Kidney (tissue), 22 donors: ENCODE measurements at places on chromosomes 3 and 15. TPM values are rescaled to one million over a fixed set of nuclear protein-coding genes. Genes with fewer than 3 reads are reported as not detected.

The CHRM5 gene
- not detected for polyA plus RNA-seq

The LAMB2 gene
- polyA plus RNA-seq: 460 TPM

The CILP gene
- 0.37 TPM for polyA plus RNA-seq

The IMPG2 gene
- 0.15 TPM for polyA plus RNA-seq

The STAC gene
- polyA plus RNA-seq: 3.2 TPM

The C3orf49 gene
- not detected for polyA plus RNA-seq

The SLC2A2 gene
- polyA plus RNA-seq: 31.0 TPM

DNA sequence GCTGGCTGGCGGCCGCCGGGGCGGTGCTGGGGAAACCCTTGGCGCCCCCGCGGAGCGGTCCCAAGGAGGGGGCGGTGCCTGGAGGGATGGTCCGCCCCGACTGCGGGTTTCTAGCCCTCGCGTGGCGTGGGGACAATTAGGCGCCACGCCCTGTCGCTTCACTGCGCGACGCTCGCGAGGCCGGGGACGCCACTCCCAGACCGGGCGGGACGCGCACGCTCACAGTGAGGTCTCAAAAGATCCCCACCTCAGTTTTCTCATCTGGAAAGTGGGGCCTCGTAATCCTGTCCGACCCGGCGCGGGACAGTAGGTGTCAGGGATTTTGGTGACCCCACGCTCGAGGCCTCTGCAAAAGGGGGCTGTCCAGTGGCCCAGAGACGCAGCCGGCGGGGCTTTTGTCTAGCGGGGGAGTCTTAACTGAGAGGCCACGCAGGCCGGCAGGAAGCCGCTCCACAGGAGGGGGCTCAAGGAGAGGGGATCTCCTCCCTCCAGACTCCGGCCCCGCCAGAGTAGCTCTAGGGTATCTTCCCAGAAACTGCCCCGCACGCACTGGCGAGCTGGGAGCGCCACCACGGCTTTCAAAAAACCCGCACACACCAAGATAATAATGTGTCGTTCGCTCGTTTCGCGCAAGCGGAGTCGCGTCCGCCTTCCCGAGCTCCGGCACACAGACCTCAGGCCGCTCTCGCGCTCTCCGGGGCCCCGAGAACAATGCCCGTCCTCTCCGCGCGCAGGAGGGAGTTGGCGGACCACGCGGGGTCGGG, 710 bp upstream of the CLK3 start:
- peak overlapping the region; percentile 76 for H3K4me3 ChIP-seq
- peak; percentile 53 for DNase-seq
- H3K36me3 ChIP-seq: peaks cover 5% of the 10 kb centered on the region

- H3K27ac ChIP-seq: no peak overlapping the region
- H3K4me3 ChIP-seq: no peak overlapping the region
- H3K36me3 ChIP-seq: no peaks in the 10 kb centered on the region
- no peaks in the 10 kb centered on the region for H3K27me3 ChIP-seq
- no peaks in the 10 kb centered on the region for H3K4me1 ChIP-seq
These were observed 231.5 kb downstream of the EFHB start for GRCh38 chr3:19702416-19703078.

- H3K4me3 ChIP-seq: no peak overlapping the region
- DNase-seq: no peak
- peaks cover 8% of the 10 kb centered on the region for H3K4me1 ChIP-seq
- no peaks in the 10 kb centered on the region for H3K27me3 ChIP-seq
These were observed 450.6 kb upstream of the TBL1XR1 start for GRCh38 chr3:177647876-177648275.

DNA sequence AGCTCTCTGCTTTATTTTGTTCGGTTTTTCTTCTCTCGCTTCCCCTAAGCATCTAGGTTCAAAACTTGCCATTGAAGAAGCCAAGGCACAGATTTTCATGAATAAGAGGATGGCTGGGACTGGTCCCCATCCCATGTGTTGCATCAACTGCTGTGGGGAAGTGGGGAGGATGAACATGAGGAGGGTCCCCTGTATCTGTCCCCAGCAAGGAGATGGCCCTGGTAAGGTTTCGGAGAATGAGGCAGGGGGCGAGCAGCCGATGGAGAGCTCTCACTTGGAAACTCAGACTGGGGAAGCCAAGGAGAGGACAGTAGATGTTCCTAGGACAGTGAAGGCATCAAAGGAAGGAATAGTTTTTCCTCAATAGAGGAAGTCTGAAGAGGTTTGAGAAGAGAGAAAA, 142.0 kb upstream of the ATP2B2 start:
- no peaks in the 10 kb centered on the region for H3K4me1 ChIP-seq
- no peaks in the 10 kb centered on the region for H3K36me3 ChIP-seq
- H3K27ac ChIP-seq: no peak overlapping the region
- H3K4me3 ChIP-seq: no peak overlapping the region
- H3K27me3 ChIP-seq: no peaks in the 10 kb centered on the region

GRCh38 chr15:69909719-69910444, 187.8 kb downstream of the TLE3 start:
- no peak overlapping the region for H3K4me3 ChIP-seq
- H3K4me1 ChIP-seq: no peaks in the 10 kb centered on the region
- no peak overlapping the region for H3K27ac ChIP-seq
- no peaks in the 10 kb centered on the region for H3K36me3 ChIP-seq
- no peaks in the 10 kb centered on the region for H3K27me3 ChIP-seq

DNA sequence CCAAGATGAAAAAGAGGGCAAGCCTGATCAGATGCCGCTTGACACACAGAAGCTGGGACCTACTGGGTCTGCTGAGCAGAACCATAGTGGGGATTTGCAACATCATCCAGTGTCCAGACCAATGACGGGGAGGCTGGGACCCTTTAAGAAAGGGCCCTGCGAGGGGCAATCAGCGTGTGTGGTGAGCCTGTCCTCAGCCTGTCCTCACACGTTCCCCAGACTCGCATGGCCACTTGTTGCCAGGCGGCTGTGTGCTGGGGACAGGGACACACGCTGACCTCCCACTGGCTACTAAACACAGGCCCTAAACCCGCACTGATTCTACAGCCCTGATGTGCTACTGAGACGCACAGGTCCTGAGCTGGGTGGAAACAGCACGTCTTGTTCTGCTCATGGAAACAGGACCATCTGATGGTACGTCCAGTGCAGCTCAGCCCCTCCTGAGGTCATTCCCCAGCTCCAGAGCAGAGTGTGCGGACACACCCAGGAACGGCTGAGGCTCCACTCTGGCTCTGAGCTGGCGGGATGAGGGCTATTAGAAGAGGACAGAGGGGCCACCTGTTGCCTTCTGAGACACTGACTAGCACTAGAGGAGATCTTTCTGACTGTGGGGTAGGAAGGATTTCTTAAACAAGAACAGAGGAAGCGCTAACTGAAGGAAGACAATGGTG, 24.4 kb downstream of the PCSK6 start:
- H3K36me3 ChIP-seq: no peaks in the 10 kb centered on the region
- no peak overlapping the region for H3K4me3 ChIP-seq
- H3K27ac ChIP-seq: no peak overlapping the region

DNA sequence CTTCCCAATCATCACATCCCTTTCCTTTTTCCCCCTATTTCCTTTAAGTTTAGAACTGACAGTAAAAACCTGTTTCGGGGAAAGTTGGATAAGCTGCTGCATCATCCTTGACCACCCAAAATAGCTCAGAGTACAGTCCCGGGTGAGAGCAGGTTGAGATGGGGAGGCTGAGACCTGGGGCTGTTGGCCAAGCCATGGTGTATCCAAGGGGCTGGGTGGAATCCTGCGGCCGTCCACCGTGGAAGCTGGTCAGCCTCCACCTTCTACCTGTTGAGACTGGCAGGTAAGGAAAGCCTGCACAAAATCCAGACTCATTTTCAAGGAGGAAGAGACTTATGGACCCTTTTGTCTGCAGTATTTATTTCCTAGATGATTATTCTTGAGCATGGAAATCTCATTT, 128.2 kb upstream of the PLXNA1 start:
- H3K36me3 ChIP-seq: no peaks in the 10 kb centered on the region
- no peaks in the 10 kb centered on the region for H3K4me1 ChIP-seq
- H3K27me3 ChIP-seq: no peaks in the 10 kb centered on the region
- no peak overlapping the region for H3K4me3 ChIP-seq
- DNase-seq: no peak

DNA sequence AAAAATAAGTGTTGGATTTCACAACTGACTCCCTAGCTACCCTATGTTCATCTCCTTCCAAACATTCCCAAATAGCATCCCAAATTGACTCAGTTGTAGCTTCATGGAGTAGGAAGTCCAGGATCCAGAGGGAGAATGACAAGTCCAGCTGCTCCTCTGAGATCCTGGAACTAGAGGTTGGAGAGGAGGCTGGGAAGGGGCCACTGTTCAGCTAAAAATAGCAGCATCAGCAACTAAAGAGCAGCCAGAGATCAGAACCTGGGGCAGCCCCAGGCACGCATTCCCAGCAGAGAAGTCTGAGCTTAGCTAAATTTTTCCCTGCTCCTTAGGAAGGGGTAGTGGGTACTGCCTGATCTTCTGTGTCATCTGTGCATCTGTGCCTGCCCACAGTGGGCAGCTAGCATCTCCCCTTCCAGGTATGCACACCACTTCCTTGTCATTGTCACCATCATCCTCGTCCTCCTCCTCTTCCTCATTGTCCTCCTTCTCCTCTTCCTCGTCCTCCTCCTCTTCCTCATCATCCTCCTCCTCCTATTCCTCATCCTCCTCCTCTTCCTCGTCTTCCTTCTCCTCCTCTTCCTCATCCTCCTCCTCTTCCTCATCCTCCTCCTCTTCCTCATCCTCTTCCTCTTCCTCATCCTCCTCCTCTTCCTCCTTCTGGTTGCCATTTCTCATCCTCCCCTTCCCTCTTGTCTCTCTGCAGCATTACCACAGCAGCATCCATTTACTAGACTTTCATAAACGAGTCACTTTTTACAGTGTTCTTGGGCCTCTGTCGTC, 152.3 kb upstream of the ROPN1 start:
- H3K27ac ChIP-seq: no peak overlapping the region
- DNase-seq: no peak
- H3K27me3 ChIP-seq: no peaks in the 10 kb centered on the region
- no peaks in the 10 kb centered on the region for H3K4me1 ChIP-seq

GRCh38 chr15:48617619-48618018, 27.9 kb downstream of the FBN1 start:
- H3K4me1 ChIP-seq: no peaks in the 10 kb centered on the region
- peak; percentile 25 for DNase-seq
- no peak overlapping the region for H3K27ac ChIP-seq
- H3K36me3 ChIP-seq: no peaks in the 10 kb centered on the region
- no peaks in the 10 kb centered on the region for H3K27me3 ChIP-seq
- H3K4me3 ChIP-seq: no peak overlapping the region

DNA sequence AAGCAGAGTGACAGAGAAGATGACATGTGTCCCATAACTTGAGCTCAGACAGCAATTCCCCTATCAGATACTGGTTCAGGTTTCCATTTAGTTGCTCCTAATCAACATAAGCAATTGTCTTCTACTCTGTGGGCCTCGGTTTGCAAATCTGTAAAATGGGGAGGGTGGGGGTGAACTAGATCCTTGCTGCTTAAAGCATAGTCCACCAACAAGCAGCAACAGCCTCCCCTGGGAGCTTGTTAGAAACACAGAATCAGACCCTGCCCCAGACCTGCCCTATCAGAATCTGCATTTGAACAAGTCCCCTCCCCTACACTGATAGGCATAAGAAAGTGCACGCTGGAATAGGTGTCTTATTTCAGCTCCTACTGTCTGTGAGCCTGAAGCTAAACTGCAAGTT, 87.8 kb downstream of the CEMIP start:
- no peaks in the 10 kb centered on the region for H3K36me3 ChIP-seq
- DNase-seq: no peak
- no peak overlapping the region for H3K27ac ChIP-seq
- H3K4me3 ChIP-seq: no peak overlapping the region
- no peaks in the 10 kb centered on the region for H3K27me3 ChIP-seq

- no peak overlapping the region for H3K27ac ChIP-seq
- H3K4me1 ChIP-seq: no peaks in the 10 kb centered on the region
- DNase-seq: peak; percentile 62
- H3K4me3 ChIP-seq: no peak overlapping the region
These were observed 34.3 kb downstream of the SEC22C start for GRCh38 chr3:42547401-42547945.

GRCh38 chr3:7309641-7310102, 448.8 kb downstream of the GRM7 start:
- H3K4me3 ChIP-seq: no peak overlapping the region
- peak; percentile 23 for DNase-seq
- H3K4me1 ChIP-seq: no peaks in the 10 kb centered on the region
- H3K27ac ChIP-seq: no peak overlapping the region

DNA sequence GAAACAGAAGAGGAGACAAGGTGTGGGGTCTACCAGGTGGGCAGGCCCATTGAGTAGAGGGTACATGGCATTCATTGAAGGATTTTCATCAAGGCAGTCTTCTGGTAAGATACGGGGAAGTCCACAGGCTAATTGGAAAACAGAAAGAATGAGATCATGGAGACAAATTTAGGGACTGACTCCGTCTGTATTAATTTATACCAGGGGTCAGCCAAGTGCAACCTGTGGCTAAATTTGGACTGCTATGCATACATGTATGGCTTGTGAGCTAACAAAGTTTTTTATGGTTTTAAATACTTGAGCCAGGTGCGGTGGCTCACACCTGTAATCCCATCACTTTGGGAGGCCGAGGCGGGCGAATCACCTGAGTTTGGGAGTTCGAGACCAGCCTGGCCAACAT, 21.1 kb upstream of the SNRPN start:
- no peaks in the 10 kb centered on the region for H3K27me3 ChIP-seq
- DNase-seq: no peak
- no peaks in the 10 kb centered on the region for H3K36me3 ChIP-seq
- no peak overlapping the region for H3K27ac ChIP-seq
- H3K4me1 ChIP-seq: no peaks in the 10 kb centered on the region
- no peak overlapping the region for H3K4me3 ChIP-seq

DNA sequence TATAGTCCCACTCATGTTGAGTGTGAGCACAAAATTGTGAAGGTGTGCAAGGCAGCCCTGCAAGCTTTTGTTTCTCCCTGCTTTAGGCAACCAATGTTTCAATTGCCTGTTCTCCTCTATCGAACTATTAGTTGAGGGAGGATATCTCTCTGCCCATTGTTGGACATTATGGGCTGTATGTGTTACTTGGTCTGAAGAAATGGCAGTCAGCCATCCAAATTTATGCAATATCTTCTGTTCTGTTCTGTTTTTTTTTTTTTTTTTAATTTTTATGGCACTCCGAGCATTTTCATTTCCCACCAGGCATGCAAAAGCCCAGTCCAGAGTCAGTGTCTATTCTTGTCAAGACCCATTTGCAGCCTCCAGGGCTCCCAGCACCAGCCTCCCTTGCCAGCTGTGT, 44.0 kb downstream of the ANAPC13 start:
- H3K27ac ChIP-seq: no peak overlapping the region
- no peak overlapping the region for H3K4me3 ChIP-seq
- no peaks in the 10 kb centered on the region for H3K27me3 ChIP-seq
- H3K36me3 ChIP-seq: no peaks in the 10 kb centered on the region
- no peak for DNase-seq

- no peak overlapping the region for H3K4me3 ChIP-seq
- H3K4me1 ChIP-seq: no peaks in the 10 kb centered on the region
- H3K36me3 ChIP-seq: no peaks in the 10 kb centered on the region
- no peak overlapping the region for H3K27ac ChIP-seq
- no peak for DNase-seq
These were observed 34.0 kb upstream of the PCSK6 start for GRCh38 chr15:101523560-101523940.

- no peaks in the 10 kb centered on the region for H3K36me3 ChIP-seq
- DNase-seq: no peak
- H3K4me3 ChIP-seq: no peak overlapping the region
- H3K27ac ChIP-seq: no peak overlapping the region
- peaks cover 7% of the 10 kb centered on the region for H3K4me1 ChIP-seq
These were observed 72.1 kb upstream of the MAGI1 start for GRCh38 chr3:66110840-66111239.
